KG1 (cell line): ENCODE measurements at places on chromosomes 4 and X.

- DNase-seq, result no peak
Measured at GRCh38 chrX:53305996-53306937, 24.9 kb upstream of the IQSEC2 start.

- DNase-seq, result no peak
Measured at GRCh38 chr4:25457053-25457715, 80.1 kb downstream of the ANAPC4 start.

DNA sequence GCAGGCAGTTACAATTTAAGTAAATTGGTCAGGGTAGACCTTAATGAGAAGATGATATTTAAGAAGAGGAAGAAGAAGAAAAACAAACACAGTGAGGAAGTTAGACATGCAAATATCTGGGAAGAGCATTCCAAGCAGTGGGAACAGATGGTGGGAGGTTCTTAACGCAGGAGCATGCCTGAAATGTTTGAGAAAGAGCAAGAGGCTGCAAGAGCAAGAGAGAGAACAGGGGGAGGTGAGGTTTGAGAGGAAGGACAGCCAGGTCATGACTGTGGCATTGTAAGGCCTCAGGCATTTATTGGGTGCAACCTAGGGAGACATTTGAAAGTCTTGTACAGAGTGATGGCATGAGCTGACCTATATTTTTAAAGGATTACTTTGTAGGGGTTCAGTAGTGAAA, 136.0 kb downstream of the UGT8 start:
- DNase-seq, result no peak

- no peak for DNase-seq
Measured at GRCh38 chr4:184328022-184328736, 110.5 kb upstream of the ENPP6 start.

- no peak for DNase-seq
Measured at GRCh38 chr4:11894221-11894620, 465.5 kb upstream of the HS3ST1 start.
